PC-3 (cell line): ENCODE measurements at places on chromosomes 5 and 9.

DNA sequence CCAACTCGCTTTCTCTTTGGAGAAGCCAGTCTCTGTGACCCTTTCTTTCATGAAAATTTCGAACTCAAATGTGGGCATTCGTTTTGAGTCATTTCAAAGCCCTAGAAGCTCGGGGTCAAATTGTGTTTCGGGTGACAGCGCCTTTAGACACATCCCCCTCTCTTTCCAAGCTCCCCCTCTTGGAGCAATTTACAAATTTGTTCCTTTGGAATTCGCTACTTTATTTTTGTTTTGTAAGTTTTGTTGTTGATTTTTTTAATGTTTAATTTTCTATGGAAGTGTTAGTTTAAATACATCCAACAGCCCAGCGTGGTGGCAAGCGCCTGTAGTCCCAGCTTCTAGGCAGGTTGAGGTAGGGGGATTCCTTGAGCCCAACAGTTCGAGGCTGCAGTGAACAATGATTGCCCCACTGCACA is 4.6 kb upstream of the BARX1 start:
- DNase-seq, result no peak

DNA sequence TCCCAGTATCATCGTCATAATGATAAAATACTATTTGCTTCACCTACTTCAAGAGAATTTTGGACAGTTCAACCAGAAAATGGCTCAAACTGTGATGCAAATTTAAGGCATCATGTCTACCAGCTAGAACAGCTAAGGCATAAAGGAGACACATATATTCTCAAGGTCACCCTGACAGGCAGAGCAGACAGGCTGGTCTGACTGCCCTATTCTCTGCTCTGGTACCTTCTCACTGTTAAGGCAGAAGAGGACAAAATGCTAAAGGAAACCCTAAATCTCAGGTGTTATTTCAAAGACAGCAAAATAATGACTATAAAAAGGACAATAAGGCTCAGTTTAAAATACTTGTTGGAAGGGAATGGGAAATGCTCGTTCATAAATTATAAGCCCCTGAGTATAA is 87.2 kb downstream of the MRPS27 start:
- no peak for DNase-seq

GRCh38 chr9:117671468-117671867 is 32.7 kb upstream of the TLR4 start:
- DNase-seq, result no peak

GRCh38 chr5:111562561-111562960 is 50.2 kb upstream of the STARD4 start:
- no peak for DNase-seq

GRCh38 chr5:81632679-81633078 is 118.2 kb downstream of the SSBP2 start:
- no peak for DNase-seq

GRCh38 chr5:171957591-171958251 is 48.7 kb downstream of the FBXW11 start:
- DNase-seq, result no peak
